ENCODE measurements at places on chromosomes 11 and 22.

GRCh38 chr11:117490911-117491310 lies 163.3 kb downstream of the CEP164 start:
- DNase-seq = no peak

- no peak for DNase-seq
These were observed 45.9 kb upstream of the SYT7 start for GRCh38 chr11:61626580-61627380.

DNA sequence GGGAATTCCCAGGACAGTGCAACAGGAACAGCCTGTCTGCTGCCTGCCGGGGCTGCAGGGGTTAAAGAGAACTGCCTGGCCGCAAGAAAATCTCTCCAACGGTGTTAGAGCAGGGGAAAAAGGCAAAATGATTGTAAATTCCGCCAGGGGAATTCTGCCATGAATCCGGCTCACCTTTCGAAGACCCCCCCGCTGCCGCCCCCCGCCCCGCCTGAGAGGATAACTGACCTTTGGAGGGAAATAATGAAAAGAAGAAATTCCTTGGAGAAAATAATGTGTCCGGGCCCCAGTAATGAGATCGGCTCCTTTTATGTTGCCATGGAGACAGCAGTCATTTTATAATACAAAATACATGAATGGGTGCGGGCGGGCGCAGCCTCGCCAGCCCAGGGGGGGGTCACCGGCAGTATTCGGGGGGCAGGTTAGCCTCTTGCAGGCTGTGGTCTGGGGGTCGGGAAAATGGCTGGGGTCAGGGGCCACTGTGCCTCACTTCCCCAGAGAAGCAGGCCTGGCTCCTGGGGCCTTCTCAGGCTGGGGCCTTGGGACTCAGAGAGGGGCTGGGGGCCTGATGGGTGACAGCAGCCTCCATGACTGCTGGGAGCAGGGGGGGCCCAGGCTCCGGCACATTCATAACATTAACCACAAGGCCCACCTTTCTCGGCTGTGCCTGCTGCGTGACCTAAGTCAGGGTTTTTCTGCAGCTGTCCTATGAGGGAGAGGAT lies 228.1 kb downstream of the MN1 start:
- no peak for DNase-seq

DNA sequence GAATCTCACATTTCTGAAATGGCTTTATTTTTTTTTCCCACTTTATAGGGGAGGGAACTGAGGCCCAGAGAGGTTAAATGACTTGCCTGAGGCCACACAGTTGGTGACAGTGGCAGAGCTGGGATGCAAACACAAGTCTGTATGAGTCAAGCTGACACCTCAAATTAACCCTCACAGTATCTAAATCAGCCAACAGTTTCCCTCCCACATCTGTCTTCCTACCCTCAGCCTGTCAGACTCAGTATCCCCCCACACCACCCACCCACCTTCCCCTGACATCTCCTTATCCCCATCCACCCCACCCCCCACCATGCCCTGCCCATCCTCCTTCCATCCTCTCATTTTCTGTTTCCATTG lies 95.2 kb downstream of the TP53I11 start:
- no peak for DNase-seq

- no peak for DNase-seq
These were observed 47.0 kb downstream of the CARD18 start for GRCh38 chr11:105092256-105093239.

GRCh38 chr11:30535818-30536217 lies 50.3 kb downstream of the MPPED2 start:
- DNase-seq = no peak

DNA sequence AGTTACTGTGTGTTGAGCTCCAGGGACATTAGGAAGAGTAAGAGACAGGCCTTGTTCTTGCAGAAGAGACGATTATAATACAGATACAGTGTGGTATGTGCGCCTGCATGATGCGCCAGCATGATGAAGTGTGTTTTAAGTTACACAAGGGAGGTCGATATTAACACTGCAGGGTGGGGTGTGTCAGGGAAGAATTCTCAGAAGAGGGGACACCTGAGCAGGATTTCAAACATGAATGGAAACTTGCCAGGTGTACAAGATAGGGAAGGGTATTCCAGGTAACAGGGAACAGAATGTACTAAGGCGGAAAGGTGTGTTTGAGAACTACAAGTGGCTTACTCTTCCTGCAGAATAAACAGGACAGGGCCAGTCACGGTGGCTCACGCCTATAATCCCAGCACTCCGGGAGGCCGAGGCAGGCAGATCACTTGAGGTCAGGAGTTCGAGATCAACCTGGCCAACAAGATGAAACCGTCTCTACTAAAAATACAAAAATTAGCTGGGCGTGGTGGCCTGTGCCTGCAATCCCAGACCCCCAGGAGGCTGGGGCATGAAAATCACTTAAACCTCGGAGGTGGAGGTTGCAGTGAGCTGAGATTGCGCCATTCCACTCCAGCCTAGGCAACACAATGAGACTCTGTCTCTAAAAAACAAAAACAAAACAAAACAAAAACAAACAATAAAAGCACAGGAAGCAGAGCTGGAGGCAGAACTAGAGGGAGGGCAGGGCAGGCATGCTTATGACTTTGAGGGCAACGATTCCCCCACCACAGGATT lies 59.0 kb downstream of the SYN3 start:
- DNase-seq = no peak

DNA sequence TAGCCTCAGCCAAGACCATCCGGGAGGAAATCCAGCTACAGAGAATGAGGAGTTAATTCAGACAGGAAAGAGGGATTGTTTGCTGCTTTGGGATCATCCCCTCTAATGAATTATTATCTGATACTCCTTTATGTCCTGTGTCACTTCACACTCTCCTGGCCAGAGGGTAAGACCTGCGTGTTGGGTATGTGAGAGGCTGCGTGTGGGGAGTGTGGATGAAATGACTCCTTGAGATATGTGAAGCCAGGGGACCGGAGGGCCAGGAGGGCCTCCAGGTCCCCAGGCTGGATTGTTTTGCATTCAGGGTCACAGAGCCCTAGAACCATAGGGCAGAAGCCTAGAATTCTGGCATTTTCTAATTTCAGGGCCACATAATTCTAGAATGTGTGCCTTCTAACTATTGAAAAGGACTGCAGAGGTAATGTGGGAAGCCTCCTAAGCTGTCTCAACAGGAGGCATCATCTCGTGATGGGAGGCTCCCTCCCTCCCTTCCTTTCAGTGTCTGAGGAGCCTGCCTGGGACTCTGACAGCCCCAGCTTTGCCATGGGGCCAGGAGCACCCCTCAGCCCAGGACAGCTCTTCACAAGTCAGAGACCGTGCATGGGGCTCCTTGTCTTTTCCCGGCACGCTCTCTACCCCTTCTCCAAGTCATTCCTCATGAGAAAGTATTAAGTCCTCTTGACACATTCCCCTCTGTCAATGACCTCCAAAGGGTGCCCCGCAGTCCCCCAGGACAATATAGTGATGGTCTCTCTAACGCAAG lies 3.7 kb downstream of the TPBGL start:
- no peak for DNase-seq

GRCh38 chr22:44369916-44370801 lies 57.4 kb upstream of the SHISAL1 start:
- DNase-seq = no peak

- DNase-seq = no peak
These were observed 838 bp downstream of the FKBP2 start for GRCh38 chr11:64241491-64242374.

DNA sequence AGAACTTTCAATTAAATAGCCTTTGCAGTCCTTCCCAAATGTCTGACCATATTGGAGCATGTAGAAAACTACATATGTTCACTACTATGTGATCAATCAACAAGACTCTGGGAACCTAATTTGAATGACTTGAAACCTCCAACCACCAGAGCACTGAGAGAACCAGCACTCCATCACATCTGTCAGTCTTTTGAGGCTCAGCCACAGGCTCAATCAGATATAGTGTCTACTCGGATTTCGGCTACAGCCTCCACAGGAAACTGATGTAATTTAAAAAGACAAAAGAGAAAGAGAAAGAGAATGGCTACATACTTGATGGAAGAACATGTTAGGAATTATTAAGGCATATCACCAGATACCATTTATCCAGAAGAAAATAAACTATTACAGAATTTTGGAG lies 859.0 kb downstream of the FAM181B start:
- no peak for DNase-seq

- peak; percentile 56 for DNase-seq
These were observed 6.3 kb upstream of the FADS3 start for GRCh38 chr11:61897387-61898246.

DNA sequence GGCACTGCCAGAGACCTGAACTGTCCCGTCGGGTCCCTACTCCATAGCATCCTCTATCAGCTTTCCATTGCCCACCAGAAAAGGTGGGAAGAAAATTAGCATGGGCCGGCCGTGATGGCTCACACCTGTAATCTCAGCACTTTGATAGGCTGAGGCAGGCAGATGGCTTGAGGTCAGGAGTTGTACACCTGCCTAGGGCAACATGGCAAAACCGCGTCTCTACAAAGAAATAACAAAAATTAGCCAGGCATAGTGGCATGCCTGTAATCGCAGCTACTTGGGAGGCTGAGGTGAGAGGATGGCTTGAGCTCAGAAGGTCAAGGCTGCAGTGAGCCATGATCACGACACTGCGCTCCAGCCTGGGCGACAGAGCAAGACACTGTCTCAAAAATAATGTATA lies 3.5 kb downstream of the SLC25A18 start:
- no peak for DNase-seq

DNA sequence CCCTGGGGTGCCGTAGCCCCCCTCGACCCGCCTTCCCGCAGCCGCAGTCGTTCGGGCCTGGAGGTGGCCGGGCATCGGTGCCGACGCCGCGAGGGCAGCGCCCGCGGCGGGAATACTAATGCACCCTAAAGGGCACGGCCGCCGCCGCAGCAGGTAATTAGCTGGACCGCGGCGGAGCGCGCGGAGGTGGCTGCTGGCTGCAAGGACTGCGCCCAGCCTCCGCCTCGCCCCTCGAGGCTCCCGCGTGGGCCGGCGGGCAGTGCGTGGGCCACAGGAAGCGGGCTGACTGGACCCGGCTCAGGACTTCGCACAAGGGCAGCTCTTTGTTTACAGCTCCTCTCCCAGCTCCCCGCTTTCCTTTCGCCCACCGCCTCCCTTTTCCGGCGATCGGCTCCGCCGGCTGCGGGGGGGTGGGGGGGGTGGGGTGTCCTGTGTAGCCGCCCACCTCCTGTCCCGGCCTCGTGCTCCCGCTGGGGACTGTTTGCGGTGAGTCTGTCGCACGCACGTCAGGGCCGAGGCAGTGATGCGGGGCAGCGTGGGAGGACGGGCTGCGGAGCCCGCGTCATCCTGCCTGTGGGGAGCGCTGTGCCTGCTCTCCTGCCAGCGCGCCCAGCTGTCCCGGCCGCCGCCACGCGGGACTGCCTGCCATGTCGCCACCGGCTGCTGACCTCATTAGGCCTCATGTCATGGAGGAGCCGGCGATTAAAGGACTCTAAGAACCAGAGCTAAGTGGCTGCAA lies 53.2 kb downstream of the GRIK4 start:
- DNase-seq = no peak

GRCh38 chr11:129865701-129866100 lies 29.7 kb downstream of the NFRKB start:
- DNase-seq = no peak

DNA sequence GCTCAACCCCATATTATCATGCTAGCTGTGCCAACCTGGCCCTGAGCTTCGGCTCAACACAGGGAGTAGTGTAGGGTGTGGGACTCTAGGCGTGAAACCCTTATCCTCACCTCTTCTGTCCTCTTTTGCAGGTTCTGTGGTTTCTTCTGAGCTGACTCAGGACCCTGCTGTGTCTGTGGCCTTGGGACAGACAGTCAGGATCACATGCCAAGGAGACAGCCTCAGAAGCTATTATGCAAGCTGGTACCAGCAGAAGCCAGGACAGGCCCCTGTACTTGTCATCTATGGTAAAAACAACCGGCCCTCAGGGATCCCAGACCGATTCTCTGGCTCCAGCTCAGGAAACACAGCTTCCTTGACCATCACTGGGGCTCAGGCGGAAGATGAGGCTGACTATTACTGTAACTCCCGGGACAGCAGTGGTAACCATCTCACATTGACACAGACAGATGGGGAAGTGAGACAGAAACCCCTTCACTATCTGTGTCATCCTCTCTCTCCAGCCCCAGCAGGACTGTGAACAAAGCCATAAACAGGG lies 76.4 kb downstream of the GGTLC2 start:
- DNase-seq = no peak

DNA sequence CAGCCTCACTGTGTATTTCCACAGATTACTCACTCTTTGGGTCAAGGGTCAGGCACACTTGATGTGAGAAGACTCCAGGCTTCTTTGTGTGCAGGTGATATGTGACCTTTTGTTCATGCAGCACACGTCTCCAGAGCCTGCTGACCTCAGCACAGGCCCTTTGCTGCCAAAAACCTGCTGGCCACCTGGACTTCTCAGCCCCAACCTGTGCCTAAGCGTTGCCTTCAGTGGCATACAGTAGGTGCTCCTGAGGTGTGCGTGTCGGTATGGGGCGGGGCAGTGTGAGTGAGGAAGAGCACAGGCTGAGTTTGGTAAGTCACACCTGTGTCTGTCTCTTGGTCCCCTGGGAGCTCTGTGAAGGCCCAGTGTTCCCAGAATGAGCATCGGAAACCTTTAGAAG lies 58.1 kb downstream of the WNT11 start:
- DNase-seq = no peak

GRCh38 chr11:26162291-26162690 lies 169.6 kb upstream of the ANO3 start:
- DNase-seq = no peak

DNA sequence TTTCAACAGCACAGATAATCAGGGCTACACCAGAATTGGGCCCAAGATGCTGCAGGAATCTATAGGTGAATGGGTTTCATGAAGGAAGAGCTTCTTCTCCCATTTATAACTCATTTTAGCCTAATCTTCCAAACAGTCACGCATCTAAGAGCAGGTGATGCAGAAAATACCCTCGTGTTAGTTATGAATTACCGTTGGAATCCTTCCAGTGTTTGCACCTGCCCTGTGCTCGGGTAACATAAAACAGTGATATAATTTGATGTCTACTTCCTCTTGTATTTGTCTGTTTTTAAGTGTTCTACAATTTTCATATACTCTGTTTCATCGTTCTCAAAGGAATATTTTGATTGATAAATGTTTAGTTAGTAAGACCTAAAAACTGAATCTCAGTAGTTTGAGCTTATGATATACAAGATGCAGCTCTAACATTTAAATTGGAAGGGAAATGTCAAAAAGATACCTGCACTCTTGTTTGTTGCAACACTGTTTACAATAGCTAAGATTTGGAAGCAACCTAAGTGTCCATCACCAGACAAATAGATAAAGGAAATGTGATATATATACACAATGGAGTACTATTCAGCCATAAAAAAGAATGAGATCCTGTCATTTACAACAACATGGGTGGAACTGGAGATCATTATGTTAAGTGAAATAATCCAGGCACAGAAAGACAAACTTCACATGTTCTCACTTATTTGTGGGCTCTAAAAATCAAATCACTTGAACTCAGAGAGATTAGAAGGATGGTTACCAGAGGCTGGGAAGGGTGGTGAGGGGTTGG lies 42.1 kb downstream of the PPARA start:
- DNase-seq = no peak

DNA sequence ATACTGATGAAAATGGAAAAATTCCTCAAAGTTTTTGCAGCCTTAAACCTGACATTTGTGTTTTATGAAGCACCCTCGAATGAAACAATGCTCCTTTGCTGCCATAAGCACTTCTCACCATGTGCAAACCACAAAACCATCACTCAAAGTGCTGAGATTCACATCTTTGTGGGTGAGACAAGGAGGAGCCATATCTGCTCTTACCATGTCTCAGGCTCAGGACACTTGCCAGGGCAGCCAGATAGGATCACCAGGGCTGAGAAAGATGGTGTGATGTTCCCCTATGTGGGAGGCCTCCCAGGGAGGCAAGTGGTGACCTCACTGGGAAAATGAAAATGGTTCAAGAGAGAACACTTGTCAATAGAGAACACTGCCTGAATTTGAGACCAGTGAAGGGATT lies 120.4 kb downstream of the CCDC34 start:
- no peak for DNase-seq

- no peak for DNase-seq
These were observed 7.9 kb upstream of the DTX4 start for GRCh38 chr11:59164028-59164427.

Measured in stimulated activated CD8-positive, alpha-beta memory T cell treated with anti-CD3 and anti-CD28 coated beads, Interleukin-2, amount 100 ng/mL, for 1 hour (primary cell).